ENCODE measurements at places on chromosomes 5 and 9.

- DNase-seq = peak; percentile 32
Measured at GRCh38 chr9:99416007-99416406, 193.9 kb downstream of the SEC61B start.

DNA sequence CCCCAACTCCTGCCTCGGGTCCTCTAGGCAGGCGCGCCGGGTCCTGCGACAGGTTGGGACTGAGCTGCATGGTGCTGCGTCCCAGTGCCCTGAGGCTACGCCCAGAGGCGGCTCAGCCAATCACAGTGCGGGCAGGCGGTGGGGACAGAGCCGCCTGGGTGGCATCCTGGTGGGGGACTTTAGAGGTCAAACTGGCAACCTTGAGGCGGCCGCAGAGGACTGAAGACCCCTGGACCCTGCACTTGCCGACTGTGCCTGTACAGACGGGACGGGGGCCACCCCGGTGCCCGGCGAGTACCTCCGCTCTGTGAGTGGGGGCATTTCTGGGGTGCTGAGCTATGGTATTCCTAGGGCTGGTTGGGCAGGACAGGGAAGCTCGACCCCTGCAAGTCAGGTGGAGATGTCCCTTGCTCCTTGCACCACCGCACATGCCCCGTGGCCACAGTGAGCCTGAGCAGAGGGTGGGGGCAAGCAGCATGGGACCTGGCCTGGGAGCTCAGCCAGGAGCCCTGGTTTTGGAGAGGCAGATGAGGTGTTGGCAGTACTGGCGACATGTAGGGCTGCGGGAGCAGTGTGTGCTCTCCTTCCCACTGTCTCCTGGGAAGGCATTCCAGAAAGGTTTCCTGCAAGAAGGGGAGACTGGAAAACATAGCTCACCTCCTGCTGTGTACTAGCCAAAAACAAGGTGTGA is 45.5 kb downstream of the CTSL start:
- DNase-seq = no peak

- no peak for DNase-seq
Measured at GRCh38 chr9:89513837-89514236, 15.9 kb upstream of the SEMA4D start.

DNA sequence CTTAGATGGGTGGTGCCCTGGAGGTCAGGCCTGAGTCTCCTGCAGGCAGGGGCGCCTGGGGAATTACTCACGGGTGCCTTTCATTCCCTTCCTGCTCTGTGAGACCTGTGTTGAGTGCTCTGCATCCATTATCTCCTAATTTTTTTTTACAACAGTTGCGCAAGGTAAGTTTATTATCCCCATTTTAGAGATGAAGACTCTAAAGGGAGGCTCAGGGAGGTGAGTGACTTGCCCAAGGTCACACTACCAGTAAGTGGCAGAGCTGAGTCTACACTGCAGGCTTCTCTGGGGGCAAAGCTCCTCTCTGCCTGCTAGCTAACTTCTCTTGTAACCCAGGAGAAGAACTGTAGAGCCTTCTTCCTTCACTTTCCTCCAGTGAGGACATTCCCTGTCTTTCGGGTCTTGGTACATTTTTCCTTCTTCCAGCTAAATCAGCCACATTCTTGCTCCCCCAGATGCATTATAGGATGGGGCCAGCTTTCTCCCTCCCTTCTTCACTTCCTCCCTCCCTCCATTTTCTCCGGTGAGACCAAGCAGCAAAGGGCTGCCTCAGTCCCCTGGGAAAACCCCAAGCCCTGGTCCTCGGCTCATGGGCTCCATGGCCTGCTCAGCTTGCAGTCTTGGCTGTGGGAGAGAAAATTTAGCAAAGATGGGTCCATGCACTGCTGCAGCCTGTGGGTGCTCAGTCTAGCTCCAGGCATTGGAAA is 1.8 kb downstream of the PRR7 start:
- DNase-seq = no peak

GRCh38 chr5:148806520-148806931 is 19.9 kb upstream of the ADRB2 start:
- DNase-seq = no peak

All from epithelial cell of esophagus (primary cell).